HCT116 (cell line): ENCODE measurements at places on chromosomes 7 and 10. TPM values are rescaled to one million over a fixed set of nuclear protein-coding genes. Genes with fewer than 3 reads are reported as not detected.

Gene MEOX2
- not detected for total RNA-seq

Gene TFR2
- total RNA-seq = 11.8 TPM

Gene GPR85
- not detected for total RNA-seq

Gene TRIL
- not detected for total RNA-seq

Gene HMX2
- total RNA-seq = not detected

Gene PRF1
- total RNA-seq = 6.4 TPM

Gene CPA2
- 1.5 TPM for total RNA-seq

Gene CLCN1
- total RNA-seq = 0.47 TPM

Gene ST8SIA6
- total RNA-seq = 1.3 TPM

Gene TCAF2
- total RNA-seq = 1.3 TPM
